ENCODE measurements at places on chromosomes 5 and 9. TPM values are rescaled to one million over a fixed set of nuclear protein-coding genes. Genes with fewer than 3 reads are reported as not detected.

DNA sequence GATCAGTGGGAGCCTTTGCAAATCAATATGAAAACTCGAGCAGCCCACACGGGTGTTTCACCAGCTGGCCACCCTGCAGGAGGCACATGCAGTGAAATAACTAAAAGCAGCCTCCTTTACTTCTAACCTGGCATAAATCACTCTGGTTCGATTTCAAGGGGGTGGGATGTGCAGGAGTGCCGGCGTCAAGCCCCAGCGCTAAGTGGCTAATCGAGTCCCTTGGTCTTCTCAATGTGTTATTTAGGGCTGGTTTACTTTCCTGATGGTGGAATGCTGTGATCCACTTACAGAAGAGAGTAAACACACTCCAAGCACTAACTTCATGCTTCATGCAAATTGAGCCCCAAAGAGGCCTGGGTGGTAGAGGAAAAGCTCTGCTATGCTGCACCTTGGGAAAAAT lies 109.4 kb downstream of the TMEM174 start:
- no peaks in the 10 kb centered on the region for H3K27me3 ChIP-seq
- peaks cover 19% of the 10 kb centered on the region for H3K4me1 ChIP-seq

GRCh38 chr9:89358376-89358916 lies 40.1 kb downstream of the SECISBP2 start:
- H3K36me3 ChIP-seq: peaks cover 38% of the 10 kb centered on the region
- DNase-seq: no peak
- H3K4me1 ChIP-seq: no peaks in the 10 kb centered on the region
- no peak overlapping the region for H3K27ac ChIP-seq

DNA sequence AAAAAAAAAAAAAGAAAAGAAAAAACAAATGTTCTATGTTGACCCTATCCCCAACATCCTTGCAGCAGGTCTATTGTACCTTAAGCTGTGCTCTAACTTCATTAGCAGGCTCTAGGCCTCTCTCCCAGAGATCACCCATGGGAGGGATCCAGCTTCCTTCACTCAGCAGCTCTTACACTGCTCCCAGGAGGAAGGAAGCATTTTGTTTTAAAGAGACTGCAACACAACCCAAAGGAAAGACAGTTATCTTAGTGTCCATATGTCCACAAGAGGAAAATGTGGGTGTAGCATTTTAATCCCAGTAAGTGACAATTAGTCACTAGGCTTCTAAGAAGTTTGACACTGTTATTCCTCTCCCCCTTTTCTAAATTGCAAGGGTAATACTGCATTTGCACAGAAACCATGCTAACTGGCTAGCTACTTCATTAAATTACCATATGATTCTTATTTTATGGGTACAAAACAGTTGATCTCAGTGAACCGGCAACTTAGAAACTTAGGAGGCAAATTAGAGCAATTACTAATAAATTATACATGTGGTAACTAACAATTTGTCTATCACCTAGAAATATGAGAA lies 58.8 kb downstream of the MARCHF3 start:
- no peak overlapping the region for H3K4me3 ChIP-seq
- no peak overlapping the region for H3K27ac ChIP-seq
- no peaks in the 10 kb centered on the region for H3K36me3 ChIP-seq
- no peaks in the 10 kb centered on the region for H3K4me1 ChIP-seq
- DNase-seq: no peak

The TMEM215 gene
- polyA plus RNA-seq: not detected

DNA sequence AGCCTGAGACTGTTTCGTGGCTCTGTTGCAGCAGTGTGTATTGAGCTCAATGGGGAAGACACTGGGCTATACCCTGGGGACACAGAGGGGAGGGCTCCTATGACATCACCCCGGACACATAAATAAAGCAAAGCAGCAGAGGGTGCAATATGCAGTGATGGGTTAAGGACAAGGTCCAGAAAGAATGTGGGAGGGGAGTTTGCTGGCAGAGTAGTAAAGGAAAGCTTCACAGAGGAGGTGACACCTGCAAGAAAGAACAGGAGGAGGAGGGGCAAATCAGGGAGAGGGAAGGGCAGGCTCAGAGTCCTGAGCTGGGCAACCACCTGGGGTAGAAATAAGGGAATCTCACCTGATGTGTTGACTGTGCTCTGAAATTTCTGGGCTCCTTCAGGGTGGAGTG lies 35.3 kb upstream of the CDKN2AIPNL start:
- no peaks in the 10 kb centered on the region for H3K4me1 ChIP-seq
- H3K27ac ChIP-seq: no peak overlapping the region
- H3K27me3 ChIP-seq: no peaks in the 10 kb centered on the region
- no peaks in the 10 kb centered on the region for H3K36me3 ChIP-seq

The SLC24A2 gene
- not detected for polyA plus RNA-seq

All from sigmoid colon (tissue), 7 donors.